Prostate gland (tissue), 2 donors: ENCODE measurements at places on chromosomes 2 and 18.

DNA sequence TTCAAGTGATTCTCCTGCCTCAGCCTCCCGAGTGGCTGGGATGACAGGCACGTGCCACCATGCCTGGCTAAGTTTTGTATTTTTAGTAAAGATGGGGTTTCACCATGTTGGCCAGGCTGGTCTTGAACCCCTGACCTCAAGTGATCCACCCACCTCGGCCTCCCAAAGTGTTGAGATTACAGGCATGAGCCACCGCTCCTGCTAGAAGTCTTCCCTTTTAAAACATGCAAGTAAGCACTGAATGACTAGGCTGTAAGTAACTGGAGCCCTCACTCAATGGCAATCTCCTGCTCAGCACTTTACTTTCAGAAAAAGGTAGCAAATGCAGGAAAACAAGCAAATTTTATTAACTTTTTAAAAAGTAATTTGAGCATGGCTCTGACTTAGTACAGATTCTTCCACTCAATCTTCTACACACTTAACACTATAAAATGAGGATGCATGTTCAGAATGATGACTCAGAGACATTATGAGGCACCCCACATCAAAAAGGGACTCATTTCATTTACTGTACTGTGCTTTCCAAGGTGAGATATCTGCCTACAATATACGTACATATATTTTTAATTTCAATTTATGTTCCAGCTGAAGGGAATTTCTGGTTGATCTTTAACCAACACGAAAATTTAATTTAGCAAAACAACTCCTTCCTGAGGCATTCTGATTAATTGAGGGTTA is 6.6 kb upstream of the NCK2 start:
- no peak for DNase-seq

- DNase-seq: no peak
Observed at GRCh38 chr2:158507679-158508078, 50.9 kb downstream of the PKP4 start.

GRCh38 chr18:2537296-2537695 is 34.0 kb downstream of the METTL4 start:
- DNase-seq: no peak

DNA sequence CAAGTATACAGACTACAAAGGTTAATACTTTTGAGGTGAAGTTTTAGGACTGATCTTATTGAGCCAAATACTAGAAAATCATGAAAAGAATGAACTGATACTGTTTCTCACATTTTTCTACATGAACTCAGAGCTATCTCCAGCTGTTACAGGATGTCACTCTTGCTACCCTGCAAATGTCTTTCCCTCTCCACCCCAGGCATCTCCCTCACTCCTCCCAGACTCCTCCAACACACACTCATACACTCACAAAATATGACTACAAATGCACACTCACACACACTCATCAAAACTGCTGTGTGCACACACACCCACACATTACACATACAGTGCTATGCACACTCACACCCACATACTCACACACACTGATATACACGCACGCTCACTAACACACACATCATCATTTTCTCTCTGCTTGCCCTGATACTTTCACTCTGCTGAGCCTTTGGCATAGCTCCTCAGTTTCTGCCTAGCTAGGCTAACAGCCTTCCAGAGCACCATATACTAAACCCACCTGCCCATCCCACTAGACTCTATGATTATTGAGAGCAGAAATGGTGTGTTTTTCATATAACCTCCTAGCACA is 273.3 kb downstream of the CD226 start:
- DNase-seq: no peak

DNA sequence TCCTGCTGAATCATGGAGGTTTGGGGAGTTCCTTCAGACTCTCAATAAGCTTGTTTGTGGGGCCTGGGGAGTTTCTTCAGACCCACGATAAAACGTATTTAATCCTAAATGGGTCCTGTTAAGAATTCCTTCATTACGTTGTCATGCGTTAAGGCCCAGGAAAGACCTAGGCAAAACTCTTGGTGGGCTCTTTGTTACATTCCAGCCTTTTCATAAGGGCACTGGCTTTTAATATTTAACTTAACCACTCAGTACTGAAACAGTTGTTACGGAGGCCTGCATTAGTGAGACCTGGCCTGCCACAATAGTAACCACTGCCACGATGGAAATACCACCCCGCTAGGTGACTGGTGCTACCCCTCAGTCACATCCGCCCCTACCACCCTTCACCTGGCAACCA is 17.5 kb upstream of the BIN1 start:
- no peak for DNase-seq
